ENCODE measurements at places on chromosomes 13 and 19. TPM values are rescaled to one million over a fixed set of nuclear protein-coding genes. Genes with fewer than 3 reads are reported as not detected.

DNA sequence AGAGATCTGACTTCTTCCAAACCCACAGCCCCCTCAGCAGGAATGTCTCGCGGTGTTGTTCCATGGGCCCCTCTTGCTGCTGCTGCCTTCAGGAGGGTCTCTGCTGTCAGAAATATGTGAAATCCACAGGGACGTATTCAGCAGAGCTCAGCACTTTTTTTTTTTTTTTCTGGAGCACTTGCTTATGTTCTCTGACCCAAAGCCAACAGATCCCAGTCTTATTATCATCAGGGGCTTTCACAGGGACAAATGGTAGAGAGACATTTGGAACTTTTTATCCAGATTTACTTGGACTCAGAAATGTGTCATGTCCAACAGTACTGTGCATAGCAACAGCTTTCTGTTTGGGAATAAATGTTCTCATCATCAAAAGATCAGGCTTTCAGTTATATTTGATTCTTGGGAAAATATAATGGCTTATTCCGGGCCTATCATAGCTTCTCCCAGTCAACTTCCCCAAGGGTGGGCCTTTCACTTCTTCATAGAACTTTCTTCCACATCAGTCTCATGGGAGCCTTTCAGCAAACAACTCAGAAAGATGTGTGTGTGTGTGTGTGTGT, 332.7 kb downstream of the ZNF536 start:
- no peak for DNase-seq

DNA sequence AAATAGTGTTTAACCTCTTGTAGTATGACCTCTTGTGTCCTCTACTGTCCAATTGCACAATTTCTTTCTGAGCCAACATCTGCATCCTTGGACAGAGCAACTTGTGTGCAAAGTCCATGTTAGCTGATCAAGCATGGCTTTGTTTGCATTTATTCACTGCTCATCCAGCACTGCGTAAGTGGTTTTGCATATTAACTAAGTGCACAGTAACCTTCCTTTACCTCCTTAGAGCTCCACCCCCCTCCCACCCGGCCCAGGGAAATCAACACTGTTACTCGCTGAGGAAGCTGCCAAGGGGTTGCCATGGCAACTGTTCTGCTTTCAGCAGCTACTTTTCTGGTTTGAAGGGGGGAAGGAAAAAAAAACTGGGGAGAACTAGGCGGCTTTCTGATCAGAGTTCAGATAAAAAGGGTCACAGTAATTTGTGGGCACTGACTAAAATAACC, 153.5 kb upstream of the KLF12 start:
- DNase-seq, result peak; percentile 98

CYP2A6 gene
- total RNA-seq, result not detected

DNA sequence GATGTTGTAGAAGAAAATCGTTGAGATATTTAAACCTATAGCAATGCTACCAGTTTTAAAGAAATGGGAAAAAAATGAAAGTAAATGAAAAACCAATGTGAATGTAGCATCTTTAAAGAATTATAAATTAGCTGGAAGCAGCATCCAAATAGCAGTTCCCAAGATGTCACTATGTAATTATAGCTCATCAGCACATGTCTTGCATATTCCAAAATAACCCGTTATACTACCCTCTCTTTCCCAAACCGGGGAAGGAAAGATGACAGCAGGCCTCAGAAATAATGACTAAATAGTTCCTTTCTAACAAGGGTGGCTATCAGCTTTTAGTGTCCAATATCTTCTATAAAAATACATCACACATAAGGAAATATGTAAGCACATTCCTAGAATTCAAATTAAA, 140.5 kb downstream of the FGF14 start:
- DNase-seq, result no peak

- no peak for DNase-seq
These were observed 11.6 kb upstream of the DHDH start for GRCh38 chr19:48921721-48922500.

IGFL2 gene
- total RNA-seq, result 1.1 TPM

CYP2A7 gene
- total RNA-seq, result not detected

GRCh38 chr13:68759617-68760016, 1348.0 kb upstream of the ATXN8OS start:
- DNase-seq, result no peak

- DNase-seq, result no peak
These were observed 175.4 kb upstream of the RFC3 start for GRCh38 chr13:33642374-33643065.

DNA sequence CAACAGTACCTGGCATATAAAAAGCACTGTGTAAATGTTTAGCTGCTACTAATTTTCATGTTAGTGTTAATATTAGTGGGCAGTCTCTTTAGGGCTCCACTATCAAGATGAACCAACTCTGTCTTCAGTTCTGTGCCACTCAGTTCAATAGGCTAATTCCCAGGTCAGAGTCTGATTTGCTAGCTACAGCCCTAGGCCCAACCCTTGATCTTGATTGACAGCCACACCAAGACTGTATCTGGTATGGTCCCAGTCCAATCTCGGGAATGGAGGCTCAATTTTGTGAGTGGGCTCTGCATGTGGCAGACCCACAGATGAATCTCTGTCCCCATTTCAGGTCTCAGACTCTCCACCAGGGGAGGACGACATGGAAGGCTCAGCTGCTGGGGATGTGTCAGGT, 46.1 kb downstream of the MAP4K1 start:
- DNase-seq, result no peak

FGF9 gene
- 3.7 TPM for total RNA-seq

- no peak for DNase-seq
These were observed 18.7 kb downstream of the CEBPA start for GRCh38 chr19:33283589-33283988.

HPN gene
- 3.0 TPM for total RNA-seq

DNA sequence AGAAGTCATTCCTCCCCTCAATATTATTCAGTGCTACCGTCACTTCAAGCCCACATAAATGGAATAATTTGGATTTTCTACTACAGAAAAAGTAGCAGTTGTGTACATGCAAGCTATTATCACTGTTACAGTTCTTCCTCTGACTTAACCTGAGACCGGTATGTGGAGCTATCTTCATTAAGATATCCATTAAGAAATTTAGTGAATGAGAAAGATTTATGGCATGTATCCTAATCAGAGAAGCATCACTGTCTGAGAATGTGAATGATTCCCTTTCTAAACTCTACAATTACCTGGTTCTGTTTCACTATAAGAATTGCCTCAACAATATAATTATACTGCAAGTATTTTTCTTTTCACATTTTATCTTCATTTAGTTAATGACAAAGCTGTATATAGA, 278.7 kb downstream of the KLF5 start:
- DNase-seq, result no peak

CYP2F1 gene
- total RNA-seq, result not detected

GRCh38 chr13:99871249-99871898, 100.2 kb downstream of the ZIC5 start:
- DNase-seq, result no peak

DNA sequence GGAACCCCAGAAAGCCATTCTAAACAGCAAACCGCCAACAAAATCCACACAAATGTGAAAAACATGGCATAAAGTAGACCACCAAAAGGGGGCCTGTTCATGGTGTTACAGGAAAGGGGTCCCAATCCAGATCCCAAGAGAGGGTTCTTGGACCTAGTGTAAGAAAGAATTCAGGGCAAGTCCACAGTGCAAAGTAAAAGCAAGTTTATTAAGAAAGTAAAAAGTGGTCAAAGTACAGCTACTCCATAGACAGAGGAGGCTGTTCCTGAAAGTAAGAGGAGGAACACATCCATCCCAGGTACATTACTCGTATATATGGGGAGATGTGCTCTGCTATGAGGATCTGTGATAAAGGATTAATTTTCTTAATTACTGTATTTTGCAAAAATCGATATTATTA, 67.8 kb upstream of the SLC15A1 start:
- no peak for DNase-seq

CGB3 gene
- not detected for total RNA-seq

GRCh38 chr13:23705583-23705982, 135.4 kb downstream of the TNFRSF19 start:
- no peak for DNase-seq

PRR19 gene
- 4.7 TPM for total RNA-seq

ANGPTL8 gene
- not detected for total RNA-seq

DNA sequence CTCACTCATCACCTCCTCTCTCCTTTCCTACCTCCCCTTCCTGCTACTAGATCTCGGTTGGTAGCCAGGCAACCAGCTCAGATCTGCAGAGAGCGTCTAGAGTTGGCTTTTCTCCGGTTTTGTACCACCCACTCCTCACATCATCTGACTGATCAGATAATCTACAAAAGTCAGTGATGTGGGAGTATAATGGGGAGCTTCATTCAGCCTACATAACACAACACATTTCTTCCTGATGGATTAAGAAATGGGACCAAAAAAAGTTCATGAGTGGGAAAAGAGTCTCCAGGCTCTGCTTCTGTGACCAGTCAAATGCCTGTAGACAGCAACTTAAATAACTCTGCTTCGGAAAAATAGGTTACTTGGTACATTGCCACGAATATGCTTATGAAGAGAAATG, 279.8 kb downstream of the DCLK1 start:
- DNase-seq, result no peak

GRCh38 chr13:46052319-46053161, at the start of gene ZC3H13:
ZC3H13 (minus strand) TSS chr13:46052746; CDS start chr13:46045507, 7,239 bp downstream.
- peak; percentile 98 for DNase-seq

PRPF31 gene
- 165 TPM for total RNA-seq

LILRB1 gene
- not detected for total RNA-seq

KLK6 gene
- total RNA-seq, result 367 TPM

- DNase-seq, result no peak
These were observed 16.3 kb upstream of the PARP4 start for GRCh38 chr13:24528816-24529398.

- DNase-seq, result no peak
These were observed 7.7 kb upstream of the RNF113B start for GRCh38 chr13:98184792-98185191.

CLEC4M gene
- not detected for total RNA-seq

- DNase-seq, result no peak
These were observed 656.6 kb downstream of the TBC1D4 start for GRCh38 chr13:74825152-74825937.

RFPL4AL1 gene
- total RNA-seq, result not detected

HIF3A gene
- not detected for total RNA-seq

FXYD3 gene
- total RNA-seq, result 38.9 TPM

DNA sequence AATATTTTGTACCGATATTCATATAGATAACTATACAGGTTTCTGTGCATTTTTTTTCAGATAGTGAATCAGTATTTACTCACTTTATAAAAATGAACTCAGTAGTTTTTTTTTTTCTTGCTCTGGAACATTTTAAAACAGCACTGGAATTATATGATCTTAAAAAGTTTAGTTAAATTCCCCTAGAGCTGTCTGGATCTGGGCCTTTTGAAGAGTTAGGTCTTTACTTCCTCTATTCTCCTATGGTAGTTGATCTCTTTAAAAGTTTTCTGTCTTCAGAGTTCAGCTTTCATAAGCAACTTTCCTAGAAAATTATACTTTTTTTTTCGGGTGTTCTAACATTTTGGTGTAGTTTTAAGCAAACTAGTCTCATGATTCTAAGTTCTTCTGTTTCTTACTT, 21.8 kb upstream of the RBM26 start:
- no peak for DNase-seq

- peak; percentile 63 for DNase-seq
These were observed 92.9 kb upstream of the SGCG start for GRCh38 chr13:23087880-23088279.

LHB gene
- total RNA-seq, result not detected

GRCh38 chr19:19296953-19297689, 23.2 kb downstream of the SUGP1 start:
- no peak for DNase-seq

CEACAM7 gene
- not detected for total RNA-seq

GJB6 gene
- 1.9 TPM for total RNA-seq

DNA sequence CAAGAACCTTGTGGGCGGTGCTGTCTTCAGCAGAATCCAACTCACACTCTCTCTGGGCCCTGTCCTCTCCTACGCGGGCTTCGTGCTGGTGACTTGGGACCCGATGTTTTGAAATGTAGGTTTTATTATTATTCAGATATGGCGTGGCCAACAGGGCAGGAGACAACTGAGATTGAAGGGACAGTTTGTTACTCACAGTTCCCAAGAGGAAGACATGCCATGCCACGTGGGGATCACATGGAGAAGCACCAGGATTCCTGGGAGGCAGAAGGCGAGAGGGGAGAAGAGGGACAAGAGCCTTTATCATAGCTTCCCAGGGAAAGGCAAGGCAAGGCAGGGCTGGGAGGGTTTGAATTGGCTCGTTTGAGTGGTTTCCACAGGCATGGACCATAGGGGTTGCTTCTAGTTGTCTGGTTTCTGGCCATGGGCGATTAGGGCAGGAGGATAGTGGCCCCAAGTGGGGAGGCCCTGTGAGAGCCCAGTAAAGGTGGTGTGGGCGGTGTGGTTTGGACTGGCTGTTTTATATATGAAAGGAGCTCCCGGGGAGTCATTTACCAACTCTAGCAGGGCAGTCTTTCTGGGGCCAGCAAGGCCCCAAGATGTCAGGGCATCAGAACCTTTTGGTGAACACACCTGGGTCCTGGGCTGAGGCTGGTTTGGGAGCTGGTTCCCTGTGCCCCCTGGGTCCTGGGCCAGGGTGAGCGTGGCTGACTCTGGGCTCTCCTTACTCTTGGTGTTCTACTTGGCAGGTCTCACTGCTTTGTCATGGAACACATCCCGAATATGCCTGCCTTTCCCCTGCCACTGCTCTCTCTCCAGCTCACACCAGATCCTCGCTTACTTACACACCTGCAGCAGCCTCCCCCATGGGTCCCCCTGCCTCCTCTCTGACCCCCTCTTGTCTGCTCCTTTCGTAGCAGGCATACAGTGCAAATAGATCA, 94.0 kb upstream of the ZNF536 start:
- no peak for DNase-seq

GRCh38 chr13:61170856-61171255, 244.8 kb downstream of the PCDH20 start:
- no peak for DNase-seq

DNA sequence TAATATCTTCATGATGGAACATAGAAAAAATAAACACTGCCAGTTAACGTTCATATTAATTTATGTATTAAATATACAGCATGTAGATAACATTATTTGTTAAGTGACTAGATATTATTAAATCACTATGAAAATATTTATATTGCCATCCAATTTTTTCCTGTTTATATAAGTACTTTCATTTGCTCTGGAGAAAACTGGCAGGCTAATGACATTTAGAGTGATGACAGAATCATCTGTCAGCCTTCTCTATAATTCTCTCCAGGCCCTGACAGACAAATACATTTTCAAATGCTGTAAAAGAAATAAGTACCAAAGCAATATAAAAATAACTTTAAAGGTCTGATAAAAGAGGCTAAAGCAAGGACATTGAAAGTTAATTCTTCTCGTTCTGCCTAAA, 2556.7 kb upstream of the PCDH20 start:
- no peak for DNase-seq

- DNase-seq, result no peak
These were observed 502.8 kb downstream of the KLF12 start for GRCh38 chr13:73631411-73631810.

GRCh38 chr19:46596008-46596407, 5.1 kb upstream of the CALM3 start:
- DNase-seq, result no peak

BICRA gene
- total RNA-seq, result 5.2 TPM

Measured in HT-29 (cell line).